ENCODE measurements at places on chromosomes 4 and X.

- DNase-seq, result no peak
Observed at GRCh38 chr4:138113819-138114400, 128.2 kb downstream of the SLC7A11 start.

DNA sequence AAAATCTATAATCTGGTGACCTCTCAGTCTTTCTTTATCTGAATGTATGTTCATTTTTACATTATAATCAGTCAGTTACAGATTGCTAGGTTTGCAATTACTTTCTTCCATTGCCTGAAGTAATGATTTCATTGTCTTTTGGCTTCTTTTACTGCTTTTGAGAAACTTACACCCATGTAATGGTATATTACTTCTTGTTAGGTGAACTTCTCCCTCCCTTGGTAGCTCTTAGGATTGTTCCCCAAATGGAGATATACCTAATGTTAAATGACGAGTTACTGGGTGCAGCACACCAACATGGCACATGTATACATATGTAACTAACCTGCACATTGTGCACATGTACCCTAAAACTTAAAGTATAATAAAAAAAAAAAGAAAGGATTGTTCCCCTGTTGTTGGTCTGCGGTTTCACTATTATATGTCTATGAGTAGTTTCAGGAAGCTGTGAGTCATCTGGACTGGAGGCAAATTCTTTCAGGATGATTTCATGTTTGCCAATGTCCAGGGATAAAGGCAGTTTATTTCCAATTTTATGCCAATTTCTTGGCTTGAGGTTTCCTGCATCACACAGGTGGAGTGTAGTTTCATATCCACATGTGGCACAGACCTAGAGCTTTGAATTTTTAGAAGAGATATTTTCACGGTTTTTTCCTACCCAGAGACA, 21.8 kb downstream of the SPANXC start:
- no peak for DNase-seq

DNA sequence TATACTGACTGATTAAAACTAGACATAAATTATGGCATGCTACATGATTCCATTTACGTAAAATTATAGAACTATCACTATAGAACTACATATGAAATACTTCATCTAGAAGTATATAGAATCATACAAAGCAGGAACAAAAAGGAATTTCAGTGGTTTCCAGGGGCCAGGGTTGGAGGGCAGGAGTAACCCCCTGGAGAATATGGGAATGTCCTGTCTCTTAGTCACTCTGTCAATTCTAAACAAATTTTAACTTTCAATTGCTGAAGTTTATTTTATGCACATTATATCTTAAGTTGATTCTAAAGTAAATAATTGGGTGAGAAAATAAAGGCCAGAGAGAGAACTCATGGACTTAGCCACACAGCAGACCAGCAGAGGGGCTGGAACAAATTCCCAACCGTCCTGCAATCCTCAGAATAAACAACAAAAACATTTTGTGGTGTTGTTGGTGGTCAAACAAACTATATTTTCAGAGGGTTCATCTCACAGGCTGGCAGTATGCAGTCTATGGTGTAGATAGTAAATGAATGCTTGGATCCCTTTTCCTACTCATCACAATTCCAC, 476.9 kb upstream of the SLIT2 start:
- DNase-seq, result no peak

DNA sequence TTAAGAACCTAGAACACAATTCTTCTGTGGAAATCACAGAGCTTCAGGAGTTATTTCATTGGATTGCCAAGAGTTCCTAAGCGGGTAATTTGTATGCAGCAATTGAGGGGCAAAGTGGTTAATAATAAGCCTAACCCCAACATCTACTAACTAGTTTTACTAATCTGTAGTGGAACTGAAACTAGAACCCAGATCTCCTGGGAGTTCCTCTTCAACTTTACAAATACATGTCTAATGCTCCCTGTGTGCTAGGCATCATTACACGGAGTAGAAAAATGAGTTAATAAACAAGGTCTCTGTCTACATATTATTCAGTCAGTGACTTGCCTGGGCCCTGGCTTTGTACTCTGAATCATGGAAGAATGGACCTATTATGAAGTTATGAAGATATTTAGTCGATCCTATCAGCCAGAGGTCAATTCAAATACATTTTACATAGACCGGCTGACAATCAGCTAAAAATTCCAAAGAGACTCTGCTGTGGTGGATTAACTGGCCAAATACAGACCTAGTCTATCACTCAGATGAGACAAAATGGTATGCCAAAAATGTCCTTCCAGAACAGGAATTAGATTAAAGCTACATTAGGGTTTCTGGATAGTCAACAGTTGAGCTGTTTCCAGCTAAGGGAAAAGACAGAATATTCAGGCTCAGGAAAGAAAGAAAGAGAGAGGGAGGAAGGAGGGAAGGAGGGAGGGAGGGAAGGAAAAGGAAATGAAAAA, 326.0 kb downstream of the FBXW7 start:
- no peak for DNase-seq

GRCh38 chr4:99587803-99588202, 13.2 kb downstream of the MTTP start:
- DNase-seq, result no peak

DNA sequence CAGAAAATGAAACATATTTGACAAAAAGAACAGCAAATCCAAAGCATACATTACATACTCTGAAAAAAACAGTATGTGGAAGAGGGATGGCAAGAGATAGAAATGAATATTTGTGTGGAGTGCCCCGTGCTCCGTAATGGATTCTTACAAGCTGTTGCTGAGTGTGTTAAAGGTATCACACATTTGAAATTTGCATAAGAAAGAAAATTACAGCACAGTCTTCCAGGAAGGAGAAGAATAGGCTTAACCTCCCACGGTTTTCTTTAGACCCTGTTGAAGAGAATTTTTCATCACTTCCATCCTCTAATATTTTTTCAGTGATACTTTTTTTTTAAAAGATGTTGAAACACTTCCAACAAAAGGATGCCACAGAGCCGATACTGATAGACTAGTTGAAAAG, 1489.4 kb downstream of the RAPGEF2 start:
- DNase-seq, result no peak

DNA sequence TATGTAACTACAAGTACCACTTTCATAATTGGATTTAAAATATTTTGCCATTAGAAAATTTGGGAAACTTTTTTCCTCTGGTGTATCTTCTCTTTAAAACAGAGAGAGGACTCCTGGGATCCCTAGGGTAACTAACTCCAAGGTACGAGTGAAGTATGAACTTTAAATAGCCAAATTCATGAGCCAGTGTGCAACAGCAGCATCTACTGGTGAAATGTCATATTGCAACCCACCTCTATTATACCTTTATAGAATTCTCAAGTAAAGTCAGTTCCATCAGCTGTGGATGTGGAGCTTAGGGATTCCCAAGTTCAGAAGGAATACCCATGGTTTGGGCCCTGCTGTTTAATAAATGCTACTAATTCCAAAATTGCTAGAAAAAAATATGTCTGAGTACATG, 282.7 kb upstream of the TAPT1 start:
- no peak for DNase-seq

DNA sequence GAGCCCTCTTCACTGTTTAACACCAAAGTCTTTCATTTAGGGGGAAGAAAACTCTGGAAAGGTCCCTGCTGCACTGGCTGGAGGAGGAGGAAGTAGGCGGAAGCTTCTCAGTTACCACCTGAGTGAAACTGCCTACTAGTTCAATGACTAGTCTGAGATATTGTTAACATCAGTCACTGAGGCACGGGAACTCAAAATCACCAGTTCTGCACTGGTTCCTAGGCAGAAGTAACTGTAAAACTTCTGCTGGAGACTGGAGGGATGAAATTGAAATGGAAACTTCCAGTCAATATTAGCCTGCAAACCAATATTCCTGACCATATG, 178.3 kb downstream of the SNCA start:
- DNase-seq, result no peak

- DNase-seq, result no peak
Observed at GRCh38 chrX:107750263-107750662, 25.3 kb downstream of the TSC22D3 start.

DNA sequence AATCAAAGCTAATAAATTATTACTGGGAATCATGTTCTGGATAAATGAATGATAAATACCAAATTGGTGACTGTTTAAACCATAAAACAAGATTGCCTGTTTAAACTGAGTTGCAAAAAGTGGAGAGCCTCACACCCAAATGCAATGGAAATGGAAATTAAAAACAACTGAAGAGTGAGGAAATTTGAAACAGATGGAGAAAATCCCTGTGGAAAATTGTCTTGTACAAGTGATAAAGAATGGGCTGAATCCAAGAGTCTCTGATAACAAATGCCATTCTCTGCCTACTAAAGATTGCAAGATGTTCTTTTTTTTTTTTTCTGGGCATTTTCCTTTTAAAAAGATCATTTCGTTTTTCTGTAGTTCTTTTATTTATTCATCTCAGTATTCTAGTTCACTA, 426.3 kb downstream of the NLGN4X start:
- DNase-seq, result no peak

DNA sequence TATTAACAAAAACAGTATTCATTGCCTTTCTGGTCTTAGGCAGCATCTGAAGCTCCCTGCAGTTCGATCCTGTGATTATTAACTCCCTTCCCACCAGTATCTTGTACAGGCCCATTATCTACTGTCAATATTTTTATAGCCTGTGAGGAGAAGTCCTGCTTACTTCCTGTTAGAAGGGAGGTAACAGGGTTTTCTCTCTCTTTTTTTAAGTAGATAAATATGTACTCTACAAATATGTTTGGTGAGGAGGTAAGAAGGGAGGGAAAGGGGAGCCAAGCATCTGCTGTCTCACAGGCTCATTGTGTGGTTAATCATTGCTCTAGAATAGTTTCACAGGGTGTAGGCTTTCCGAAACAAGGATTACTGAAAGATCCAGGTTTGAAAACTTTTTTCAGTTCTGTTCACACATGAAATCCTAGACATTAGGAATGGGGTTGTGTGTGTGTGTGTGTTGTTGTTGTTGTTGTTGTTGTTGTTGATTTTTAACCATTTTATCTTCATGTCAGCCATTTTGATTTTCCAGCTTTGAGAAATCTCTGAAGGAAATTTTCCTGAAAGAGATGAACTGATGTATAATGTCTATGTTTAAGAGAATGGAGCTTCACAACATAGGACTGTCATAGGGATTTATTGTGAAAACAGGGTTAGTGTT, 14.2 kb downstream of the ATOH1 start:
- no peak for DNase-seq

- peak; percentile 73 for DNase-seq
Observed at GRCh38 chr4:102299354-102300107, 45.8 kb downstream of the SLC39A8 start.

DNA sequence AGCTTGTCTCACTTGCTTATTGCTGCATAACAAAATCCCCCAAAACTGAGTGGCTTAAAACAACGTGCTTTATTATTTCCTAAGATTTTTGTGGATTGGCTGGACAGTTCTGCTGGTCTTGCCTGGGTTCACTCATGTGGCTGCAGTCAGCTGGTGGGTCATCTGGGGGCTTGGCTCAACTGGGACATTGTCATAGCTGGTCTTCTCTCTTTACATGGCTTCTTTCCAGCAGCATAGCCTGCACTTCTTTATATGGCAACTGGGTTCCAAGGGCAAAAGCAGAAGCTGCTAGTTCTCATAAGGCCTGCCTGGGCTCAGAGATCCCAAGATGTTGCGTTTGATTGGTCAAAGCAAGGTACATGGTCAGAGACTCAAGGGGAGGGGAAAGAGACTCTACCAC, 33.7 kb upstream of the STAG2 start:
- no peak for DNase-seq

DNA sequence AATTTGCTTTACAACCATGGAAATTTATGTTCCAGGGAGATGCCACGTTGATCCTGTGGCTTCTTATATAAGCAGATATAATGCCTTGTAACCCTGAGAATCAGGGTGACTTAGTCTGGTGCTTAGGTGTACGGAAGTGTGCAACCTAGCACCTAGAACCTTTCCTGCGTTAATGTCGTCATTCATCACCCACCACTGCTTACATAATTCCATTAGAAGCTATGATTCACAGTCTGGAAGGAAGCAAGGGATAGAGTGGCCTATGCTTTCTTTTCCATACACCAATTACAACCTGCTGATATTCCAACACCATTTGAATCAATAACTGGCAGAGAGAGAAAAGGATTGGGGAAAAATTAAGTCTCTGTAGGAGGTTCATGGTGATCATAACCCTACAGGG, 17.3 kb upstream of the CXCL8 start:
- DNase-seq, result no peak

GRCh38 chr4:59341506-59341905, 1858.6 kb upstream of the ADGRL3 start:
- no peak for DNase-seq

GRCh38 chr4:183314806-183315205, 5.3 kb downstream of the CLDN22 start:
- no peak for DNase-seq

GRCh38 chr4:103097112-103097511, 2.5 kb downstream of the BDH2 start:
- no peak for DNase-seq

GRCh38 chr4:108483650-108484049, 136.7 kb upstream of the RPL34 start:
- DNase-seq, result no peak

GRCh38 chr4:118273642-118274041, 79.2 kb downstream of the PRSS12 start:
- no peak for DNase-seq

DNA sequence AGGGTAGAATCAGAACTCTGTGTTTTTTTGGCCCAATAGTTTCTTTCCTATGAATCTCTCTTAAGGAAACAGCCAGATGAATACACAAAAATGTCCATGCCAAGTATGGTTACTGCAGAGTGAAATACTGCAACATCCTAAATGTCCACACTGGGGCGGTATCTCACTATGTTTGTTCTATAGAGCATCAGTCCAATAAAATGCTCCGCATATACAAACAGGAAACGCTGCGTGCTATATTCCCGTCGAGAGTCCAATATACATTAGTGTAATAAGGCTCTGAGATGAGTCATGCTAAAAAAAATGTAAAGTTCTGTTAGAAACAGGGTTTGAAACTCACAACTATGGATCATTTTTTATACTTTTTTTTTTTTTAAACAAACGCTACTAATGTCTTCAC, 72.9 kb upstream of the ENOX2 start:
- peak; percentile 51 for DNase-seq

GRCh38 chrX:85998954-85999353, 48.4 kb downstream of the CHM start:
- DNase-seq, result no peak

GRCh38 chr4:75512386-75513211, 1.6 kb downstream of the RCHY1 start:
- peak; percentile 85 for DNase-seq

GRCh38 chr4:94722748-94723147, 35.0 kb upstream of the BMPR1B start:
- peak; percentile 13 for DNase-seq

DNA sequence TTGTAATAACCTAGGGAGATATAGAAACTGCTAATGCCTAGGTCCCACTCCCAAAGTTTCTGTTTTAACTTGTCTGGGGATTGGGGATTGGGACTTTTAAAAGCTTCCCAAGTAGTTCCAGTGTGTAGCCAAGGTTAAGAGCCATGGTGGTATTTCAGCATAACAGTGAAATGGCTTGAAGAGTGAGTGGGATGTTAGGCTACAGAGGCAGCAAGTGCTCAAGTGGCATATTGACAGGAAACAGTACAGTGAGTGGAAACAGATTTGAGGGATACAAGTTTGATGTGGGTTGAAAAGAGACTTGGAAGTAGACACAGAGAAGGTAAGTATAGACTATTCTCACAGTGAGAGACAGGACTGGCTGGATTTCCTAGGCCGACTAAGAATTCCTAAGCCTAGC, 217.6 kb upstream of the CNKSR2 start:
- no peak for DNase-seq

- peak; percentile 46 for DNase-seq
Observed at GRCh38 chrX:103343105-103343504, 13.1 kb downstream of the TCEAL7 start.
